Esophagus squamous epithelium (tissue), 5 donors: ENCODE measurements at places on chromosomes 1 and 21.

DNA sequence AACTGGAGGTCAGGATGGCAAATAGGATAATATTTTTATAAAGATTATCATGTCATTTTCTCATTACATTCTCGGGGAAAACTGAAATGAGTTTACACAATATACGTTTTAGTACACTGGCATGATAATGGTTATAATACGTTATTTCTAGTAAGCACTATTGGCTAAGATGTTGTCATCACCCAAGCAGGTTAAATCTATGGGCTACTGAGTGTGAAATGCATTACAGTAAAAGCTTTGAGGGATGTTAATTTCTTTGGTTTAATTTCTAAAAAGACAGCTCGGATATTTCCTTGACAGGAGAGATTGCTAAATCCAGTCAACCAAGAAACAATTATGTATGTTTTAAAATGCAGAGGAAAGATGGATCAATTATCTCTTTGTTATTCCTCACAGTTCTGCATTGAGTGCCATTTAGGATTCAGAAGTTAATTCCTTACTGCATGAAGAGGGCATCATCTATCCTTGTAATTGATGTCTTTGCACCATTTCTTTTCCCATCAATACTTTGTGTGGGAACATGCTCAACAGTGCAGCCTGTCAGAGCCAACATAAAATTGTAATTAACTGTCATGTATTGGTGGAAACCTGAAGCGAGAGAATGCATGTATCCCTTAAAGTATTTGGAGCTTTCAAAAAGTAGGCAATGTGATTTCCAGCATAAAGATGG lies 222.4 kb upstream of the ZP4 start:
- H3K4me1 ChIP-seq = no peaks in the 10 kb centered on the region
- no peak overlapping the region for H3K27ac ChIP-seq
- H3K27me3 ChIP-seq = no peaks in the 10 kb centered on the region
- no peaks in the 10 kb centered on the region for H3K36me3 ChIP-seq
- H3K4me3 ChIP-seq = no peak overlapping the region

- H3K36me3 ChIP-seq = no peaks in the 10 kb centered on the region
- no peak overlapping the region for H3K27ac ChIP-seq
- H3K4me3 ChIP-seq = no peak overlapping the region
Observed at GRCh38 chr1:228197555-228198147, 10.2 kb upstream of the OBSCN start.

GRCh38 chr1:90973897-90974798 lies 47.7 kb downstream of the ZNF644 start:
- peak overlapping the region; percentile 2 for H3K27ac ChIP-seq
- no peak for DNase-seq
- H3K36me3 ChIP-seq = peaks cover 34% of the 10 kb centered on the region
- H3K4me1 ChIP-seq = no peaks in the 10 kb centered on the region
- no peak overlapping the region for H3K4me3 ChIP-seq
- H3K27me3 ChIP-seq = no peaks in the 10 kb centered on the region

DNA sequence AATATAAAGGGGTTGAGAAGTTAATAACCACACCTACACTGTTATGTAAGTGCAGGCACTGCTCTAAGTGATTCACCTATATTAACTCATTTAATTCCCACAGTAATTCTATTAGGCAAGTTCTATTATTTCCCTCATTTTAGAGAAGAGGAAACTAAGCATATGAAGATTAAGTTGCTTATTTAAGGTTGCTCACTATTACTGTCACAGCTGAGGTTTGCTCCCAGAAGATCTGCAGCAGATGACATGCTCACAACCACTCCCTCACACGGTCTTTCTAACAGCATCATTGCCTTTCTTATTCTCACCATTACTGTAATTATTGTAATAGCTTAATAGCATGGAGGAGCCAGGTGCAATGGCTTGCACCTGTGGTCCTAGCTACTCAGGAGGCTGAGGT lies 196.4 kb upstream of the GREM2 start:
- H3K27me3 ChIP-seq = no peaks in the 10 kb centered on the region
- H3K4me3 ChIP-seq = no peak overlapping the region
- H3K4me1 ChIP-seq = no peaks in the 10 kb centered on the region
- H3K36me3 ChIP-seq = no peaks in the 10 kb centered on the region

DNA sequence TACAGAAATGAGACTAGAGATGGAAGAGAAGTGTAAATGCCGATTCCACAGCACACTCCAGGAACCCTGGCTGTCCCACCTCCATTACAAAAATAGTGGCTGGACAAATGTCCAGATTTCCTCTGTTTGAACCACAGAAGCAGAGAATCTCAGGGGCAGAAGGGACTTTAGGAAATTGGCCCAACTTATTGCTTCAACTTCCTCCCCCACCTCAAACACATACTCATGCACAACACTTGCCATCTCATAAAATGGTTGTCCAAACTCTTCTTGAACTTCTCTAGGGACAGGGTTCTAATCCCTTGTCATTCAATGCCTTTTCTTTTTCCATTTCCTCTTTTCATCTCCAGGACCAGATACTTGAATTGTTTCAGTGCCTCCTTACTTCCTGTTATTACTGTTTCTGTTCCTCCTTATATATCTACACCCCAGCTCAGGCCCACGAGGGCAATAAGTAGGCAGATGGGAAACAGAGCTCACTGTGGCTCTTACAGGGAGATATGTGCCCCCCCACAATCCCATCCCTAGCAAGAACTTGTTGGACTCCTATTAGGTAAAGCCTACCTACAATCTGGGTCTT lies 8.5 kb upstream of the B4GALT3 start:
- H3K4me3 ChIP-seq = no peak overlapping the region
- no peaks in the 10 kb centered on the region for H3K27me3 ChIP-seq
- no peaks in the 10 kb centered on the region for H3K4me1 ChIP-seq
- H3K27ac ChIP-seq = peak overlapping the region; percentile 71
- DNase-seq = no peak

DNA sequence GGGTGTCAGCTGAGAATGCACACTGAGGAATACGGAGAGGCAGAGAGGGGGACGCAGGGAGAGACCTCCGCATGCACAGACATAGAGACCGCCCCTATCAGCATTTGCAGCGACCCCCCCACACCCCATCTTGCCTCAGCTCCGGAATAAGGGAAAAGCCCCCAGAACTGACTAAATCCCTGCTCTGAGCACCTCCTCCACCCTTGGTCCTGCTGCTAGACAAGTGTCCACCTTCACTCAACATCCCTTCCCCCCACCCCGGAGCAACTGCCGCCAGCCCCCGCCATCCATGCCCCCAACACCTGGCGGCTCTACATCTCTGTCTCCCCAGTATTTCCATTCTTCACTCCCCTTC lies 769 bp downstream of the SV2A start:
- no peaks in the 10 kb centered on the region for H3K27me3 ChIP-seq
- H3K36me3 ChIP-seq = no peaks in the 10 kb centered on the region
- no peak for DNase-seq
- H3K4me1 ChIP-seq = peaks cover 11% of the 10 kb centered on the region

DNA sequence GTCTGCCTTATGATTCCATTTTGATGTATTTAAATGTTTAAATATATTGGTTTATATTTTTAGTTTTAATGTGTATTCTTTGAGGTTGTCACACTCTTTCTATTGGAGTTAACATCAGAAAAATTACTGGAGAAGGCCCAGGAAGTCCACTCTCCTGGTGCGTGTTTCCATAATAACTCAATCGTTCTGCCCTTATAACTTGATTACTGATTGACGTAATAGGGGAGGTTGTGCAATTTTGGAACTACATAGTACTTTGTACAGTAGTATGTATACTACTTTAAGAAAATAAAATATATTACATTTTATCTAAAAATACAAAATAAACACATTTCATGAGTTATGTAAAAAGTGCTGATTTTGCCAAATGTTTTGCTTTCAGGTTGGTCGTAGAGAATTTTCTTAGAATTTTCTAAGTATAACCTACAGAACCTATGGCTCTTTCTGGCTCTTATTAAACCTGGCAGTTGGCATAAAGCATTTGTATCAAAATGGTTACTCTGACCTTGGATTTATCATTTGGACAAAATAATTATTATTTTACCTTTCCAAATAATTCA lies 5.7 kb downstream of the PLA2G4A start:
- H3K4me3 ChIP-seq = no peak overlapping the region
- no peaks in the 10 kb centered on the region for H3K36me3 ChIP-seq
- H3K27ac ChIP-seq = no peak overlapping the region
- no peaks in the 10 kb centered on the region for H3K4me1 ChIP-seq
- H3K27me3 ChIP-seq = no peaks in the 10 kb centered on the region

DNA sequence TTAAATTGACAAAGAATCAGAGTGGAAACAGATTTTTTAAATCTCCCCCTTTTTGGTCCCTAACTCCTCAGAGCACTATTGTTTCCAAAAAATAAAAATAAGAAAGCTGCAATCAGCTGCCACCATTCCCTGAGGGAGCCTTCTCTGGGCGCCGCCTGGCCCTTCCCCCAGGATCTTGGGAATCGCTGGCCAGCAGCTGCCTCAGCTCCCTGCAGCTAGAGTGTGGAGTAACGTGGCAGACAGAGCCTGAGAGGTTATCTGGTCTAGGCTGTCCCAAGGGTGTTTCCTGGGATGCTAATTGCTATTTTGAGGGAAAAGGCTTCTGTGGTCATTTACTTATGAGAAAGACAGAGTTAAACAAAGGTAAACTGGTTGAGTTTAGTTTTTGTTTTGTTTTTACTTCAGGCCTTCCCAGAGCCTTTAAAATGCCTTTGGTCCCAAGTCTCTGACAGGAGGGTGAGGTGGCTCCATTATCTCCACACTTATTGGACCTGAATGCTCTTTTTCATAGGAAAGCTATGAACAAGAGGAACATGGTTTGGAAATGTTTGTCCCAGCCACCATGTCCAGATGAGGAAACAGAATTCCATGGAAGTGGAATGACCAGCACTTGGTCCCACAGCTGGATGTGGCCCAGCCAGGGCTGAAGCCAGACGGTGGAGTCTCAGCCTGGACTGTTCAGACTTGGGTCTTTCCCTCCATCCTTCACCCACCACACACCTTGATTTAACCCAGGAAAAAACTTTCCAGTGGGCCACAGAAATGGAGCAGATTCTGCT lies 14.1 kb upstream of the KIAA1614 start:
- no peaks in the 10 kb centered on the region for H3K27me3 ChIP-seq
- DNase-seq = no peak

DNA sequence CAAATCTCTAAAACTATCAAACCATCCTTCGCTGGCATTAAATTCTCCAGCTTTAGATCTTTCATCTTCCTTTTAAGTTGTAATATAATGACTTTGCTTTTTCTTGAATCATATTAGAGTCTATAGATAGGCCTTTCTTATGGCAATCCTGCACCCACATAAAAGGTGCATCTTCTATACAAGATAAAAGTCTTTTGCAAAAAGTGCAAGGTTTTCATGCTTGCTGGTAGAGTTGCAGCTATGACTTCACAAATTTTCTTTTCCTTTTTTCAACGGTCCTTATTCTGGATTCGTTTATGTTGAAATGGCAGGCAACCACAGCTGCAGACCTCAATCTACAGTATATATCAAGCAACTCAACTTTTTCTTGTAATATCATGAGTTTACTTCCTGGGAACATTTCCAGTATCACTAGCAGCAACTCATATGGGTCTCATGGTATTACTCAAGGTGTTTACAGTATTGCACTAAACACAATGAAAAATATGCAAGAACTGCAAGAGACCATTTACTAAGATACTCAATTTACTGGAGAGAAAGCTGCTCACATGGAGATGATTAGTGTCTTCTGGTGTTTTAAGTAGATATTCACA lies 22.1 kb downstream of the OMA1 start:
- no peaks in the 10 kb centered on the region for H3K36me3 ChIP-seq
- no peak overlapping the region for H3K27ac ChIP-seq
- no peak for DNase-seq
- peaks cover 5% of the 10 kb centered on the region for H3K4me1 ChIP-seq

DNA sequence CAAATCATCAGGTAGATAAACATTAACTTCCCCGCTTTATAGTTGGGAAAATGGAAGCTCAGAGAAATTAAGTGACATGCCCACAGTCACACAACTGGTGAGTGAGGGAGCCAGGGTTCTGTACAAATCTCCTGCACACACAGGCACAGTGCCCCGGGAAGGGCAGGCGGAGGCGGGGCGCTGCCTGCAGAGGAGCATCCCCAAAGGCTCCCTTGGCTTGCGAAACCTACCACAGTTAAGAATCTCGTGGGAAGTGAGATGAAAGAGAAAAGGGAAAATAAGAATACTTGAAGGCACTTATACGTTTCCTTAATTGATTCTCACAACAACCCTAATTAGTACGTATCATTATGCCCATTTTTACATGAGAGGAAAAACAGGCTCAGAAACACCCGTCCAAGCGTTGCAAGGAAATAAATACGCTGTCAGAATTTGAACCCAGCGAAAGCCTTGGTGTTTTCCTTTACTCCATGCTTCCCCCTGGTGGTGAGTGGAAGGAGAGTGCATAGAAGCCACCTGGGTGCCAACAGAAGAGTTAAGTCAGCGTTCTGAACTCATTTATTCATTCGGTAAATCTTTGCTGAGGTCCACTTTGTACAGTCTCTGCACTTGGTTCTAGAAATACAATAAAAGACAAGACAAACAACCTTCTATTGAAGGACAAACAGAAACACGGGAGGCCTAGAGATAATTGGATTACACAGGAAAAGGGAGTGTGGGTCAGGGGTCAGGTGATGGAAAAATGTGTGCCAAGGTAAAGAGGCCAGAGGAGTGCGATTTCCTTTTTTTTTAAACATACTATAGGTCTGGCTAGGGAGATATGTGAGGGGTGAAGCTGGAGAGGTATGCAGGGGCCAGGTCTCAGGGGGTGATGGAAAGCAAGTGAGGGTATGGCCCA lies 28.4 kb downstream of the ACP6 start:
- DNase-seq = no peak
- no peak overlapping the region for H3K4me3 ChIP-seq
- H3K36me3 ChIP-seq = peaks cover 37% of the 10 kb centered on the region
- peaks cover 3% of the 10 kb centered on the region for H3K4me1 ChIP-seq
- no peaks in the 10 kb centered on the region for H3K27me3 ChIP-seq

DNA sequence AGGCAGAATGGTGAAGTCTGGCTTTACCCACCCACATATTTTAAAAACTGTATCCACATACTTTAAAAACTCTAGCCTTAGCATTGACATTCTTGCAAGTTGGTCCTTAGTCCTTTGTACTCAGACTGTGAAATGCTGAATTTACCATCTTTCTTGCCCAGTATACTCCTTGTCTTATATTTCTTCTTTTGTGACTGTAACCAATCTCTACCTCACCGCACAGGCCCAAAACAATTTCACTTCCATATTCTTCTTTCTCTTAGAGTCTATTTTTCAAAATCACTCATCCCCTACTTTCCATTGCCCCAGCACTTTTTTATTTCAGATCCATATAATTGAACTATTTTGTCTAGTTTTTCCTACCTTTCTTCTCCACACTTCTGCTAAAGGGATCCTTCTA lies 892.4 kb upstream of the B3GALT2 start:
- DNase-seq = no peak
- no peaks in the 10 kb centered on the region for H3K27me3 ChIP-seq
- no peak overlapping the region for H3K4me3 ChIP-seq
- H3K36me3 ChIP-seq = no peaks in the 10 kb centered on the region
- no peak overlapping the region for H3K27ac ChIP-seq
